ENCODE measurements at places on chromosomes 7 and 10. TPM values are rescaled to one million over a fixed set of nuclear protein-coding genes. Genes with fewer than 3 reads are reported as not detected.

DNA sequence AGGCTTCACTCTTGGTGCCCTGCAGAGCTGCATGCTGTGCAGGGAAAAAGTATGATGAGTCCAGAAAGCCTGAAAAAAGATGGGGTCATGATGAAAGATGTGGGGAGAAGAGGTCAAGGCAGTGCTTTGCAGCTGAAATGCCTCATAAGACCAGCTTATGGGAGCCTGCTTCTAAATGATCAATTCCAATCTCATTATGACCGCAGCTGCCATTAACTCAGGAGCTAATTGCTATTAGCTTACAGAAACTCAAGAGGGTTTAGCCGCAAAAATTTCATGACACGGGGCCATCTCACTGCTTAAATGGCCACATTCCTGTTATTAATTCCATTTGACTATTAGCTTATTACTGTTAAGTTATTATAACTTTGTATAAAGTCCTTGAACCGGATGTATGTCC is 502.9 kb upstream of the ZMIZ1 start:
- no peak for DNase-seq

DNA sequence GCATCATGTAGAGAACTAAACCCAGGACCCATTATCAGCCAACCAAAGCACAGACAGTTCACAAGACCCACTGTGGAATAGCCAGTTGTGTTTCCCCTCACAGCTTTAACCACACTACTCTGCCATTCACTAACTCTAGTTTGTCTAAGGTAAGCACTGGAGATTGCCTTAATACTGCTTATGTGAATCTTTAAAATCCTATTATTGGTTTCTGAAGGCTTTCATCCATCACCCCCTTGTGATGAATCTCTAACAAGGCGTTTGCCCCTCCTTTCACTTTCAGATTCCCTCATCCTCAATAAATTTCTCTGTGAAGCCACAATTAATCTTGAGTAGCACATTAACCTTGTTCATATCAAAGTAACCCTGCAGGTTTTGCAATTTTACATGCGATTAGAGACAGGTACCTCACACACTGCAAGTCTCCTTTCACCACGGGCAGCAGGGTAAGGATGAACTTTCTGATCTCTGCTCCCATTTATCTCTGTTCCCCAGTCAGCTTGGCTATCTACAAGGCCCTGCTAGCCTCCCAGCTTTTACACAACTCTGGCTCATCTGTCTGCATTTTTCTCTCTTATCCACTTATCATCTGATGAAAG is 785.6 kb downstream of the REEP3 start:
- DNase-seq, result no peak

DNA sequence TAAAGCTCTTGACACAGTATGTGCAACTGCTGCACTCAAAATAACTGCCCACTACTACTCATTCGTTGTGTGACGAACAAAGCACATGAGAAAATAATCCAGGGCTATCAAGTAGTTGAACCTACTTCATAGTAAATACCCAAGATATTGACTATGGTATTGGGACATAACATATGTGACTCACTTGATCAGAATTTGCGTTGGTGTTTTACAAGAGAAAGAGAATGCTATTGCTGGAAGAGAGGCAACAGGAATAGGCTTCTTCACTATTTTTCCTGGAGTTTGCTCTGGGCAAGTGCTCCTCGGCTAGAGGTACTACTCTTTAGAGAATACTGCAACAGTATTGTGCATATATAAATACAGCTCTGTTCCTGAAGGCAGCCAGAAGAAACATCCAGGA is 2.5 kb downstream of the DGKB start:
- no peak for DNase-seq

- no peak for DNase-seq
Measured at GRCh38 chr7:157228864-157229422, 90.2 kb downstream of the UBE3C start.

DNA sequence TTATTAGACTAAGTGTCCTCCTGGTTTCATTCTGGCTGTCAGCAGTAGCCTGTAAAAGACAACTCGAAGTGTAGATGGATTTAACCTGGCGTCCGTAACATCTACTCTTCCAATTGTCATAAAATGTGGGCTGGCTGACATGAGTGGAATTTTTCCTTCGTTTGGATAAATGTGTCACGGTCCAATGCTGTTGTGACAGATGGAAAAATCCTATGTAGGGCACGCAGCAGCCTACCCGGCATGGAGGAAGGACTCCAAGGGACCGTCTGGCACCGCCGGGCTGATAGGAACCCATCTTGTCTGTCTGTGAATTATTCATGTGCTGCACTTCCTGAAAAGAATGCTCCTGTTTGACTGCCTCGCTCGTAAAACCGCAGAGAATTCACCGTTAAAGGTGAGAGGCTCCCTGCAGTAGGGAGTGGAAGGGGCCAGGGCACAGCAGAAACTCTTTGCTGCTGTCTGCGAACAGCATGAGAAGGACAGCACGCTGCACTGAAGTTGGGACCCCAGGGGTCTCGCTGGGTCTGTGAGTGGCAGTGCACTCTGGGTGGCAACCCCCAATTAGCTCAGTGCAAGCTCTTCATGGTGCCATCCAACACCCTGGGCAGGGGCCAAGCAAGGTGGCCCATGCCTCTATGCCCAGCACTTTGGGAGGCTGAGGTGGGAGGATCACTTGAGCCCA is 1.6 kb upstream of the ORAI2 start:
- DNase-seq, result no peak

NRAP gene
- total RNA-seq, result 0.05 TPM

ST8SIA6 gene
- total RNA-seq, result 1.8 TPM

DNA sequence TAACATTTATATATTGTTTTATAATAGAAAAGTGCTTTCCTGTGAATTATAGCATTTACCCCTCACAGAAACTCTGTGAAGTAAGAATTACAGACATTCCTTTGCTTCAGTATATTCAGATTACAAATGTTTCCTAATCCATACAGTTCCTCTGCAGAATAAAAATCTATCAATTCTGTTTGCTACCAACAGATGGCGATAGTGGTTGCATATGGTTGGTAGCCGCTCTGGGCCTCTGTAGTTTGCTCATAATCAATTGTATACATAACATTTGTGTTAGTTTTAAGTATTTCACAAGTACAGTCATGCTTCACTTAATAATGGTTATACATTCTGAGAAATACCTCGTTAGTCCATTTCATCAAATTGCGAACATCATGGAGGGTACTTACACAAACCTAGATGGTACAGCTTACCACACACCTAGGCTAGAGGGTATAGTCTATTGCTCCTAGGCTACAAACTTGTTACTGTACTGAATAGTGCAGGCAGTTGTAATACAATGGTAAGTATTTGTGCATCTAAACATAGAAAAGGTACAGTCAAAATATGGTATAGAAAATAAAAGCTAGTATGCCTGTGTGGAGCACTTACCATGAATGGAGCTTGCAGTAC is 94.4 kb upstream of the STEAP4 start:
- DNase-seq, result no peak

- no peak for DNase-seq
Measured at GRCh38 chr10:51073453-51074237, 642 bp upstream of the PRKG1 start.

- no peak for DNase-seq
Measured at GRCh38 chr10:71878327-71879034, 27.4 kb upstream of the PSAP start.

DNA sequence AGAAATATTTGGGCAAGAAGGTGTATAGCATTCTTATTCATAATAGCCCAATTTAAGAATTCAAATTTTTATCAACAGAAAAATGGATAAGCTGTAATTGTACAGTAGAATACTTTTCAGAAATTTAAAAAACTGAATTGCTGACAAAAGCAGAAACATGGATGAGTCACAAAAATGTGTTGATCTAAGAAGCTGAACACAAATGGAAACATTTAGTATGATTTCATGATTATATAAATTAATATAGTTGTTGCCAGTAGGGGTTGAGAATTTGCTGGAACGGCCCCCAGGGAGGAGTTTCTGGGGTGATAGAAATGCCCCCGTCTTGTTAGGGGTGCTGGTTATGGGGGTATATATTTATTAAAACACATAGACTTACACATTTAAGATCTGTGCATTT is 179.1 kb downstream of the KLF6 start:
- DNase-seq, result no peak

- no peak for DNase-seq
Measured at GRCh38 chr10:16586358-16587138, 64.9 kb upstream of the C1QL3 start.

C10orf62 gene
- 3.7 TPM for total RNA-seq

CFAP46 gene
- 0.08 TPM for total RNA-seq

GRCh38 chr10:93503075-93503474 is 6.7 kb downstream of the CEP55 start:
- DNase-seq, result no peak

DNA sequence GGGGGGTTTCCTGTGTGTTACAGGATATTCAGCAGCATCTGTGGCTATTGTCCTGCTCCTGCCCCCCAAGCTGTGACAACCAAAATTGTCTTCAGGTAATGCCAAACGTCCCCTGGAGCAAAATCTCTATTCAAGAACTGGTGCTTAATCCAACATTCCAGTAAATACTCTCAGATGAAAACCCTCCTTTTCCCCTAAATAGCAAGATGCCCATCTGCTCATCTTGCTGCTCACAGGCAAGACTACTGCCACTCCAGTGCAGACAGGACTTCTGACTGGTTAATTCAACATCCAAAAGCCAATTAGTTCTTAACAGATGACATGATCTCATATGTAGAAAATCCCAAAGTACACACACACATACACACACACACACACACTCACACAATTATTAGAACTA is 20.5 kb upstream of the JAZF1 start:
- no peak for DNase-seq

- peak; percentile 66 for DNase-seq
Measured at GRCh38 chr7:28093623-28094232, 86.9 kb downstream of the JAZF1 start.

MINDY4 gene
- total RNA-seq, result 2.3 TPM

DKK1 gene
- total RNA-seq, result 0.38 TPM

PYROXD2 gene
- 5.4 TPM for total RNA-seq

DNA sequence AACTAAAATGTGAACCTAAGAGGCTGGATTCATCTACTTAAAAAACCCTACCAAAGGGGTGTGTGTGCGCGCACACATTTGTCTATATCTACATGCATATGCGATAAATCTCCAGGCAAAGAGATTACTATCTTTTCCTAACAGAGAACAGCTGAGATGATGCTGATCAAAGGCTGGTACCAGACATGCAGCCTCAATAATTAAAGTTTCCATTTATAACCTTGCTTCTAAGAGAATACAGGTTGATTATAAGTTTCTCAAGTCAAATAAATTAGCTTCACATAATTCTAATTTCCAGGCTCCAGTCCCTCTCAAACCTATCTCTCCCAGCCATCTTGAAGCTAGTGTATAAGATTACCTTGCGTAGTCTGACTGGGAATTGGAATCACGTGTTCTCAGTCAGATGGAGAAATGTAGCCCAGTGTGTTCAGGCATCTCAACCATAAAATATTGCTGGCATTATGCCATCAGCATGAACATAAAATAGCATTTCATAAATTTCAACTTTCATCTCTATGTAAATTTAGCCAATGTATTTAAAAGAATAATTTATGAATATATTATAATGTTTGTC is 1062.0 kb downstream of the XPNPEP1 start:
- DNase-seq, result no peak

All from left lobe of liver (tissue), 2 donors.